ENCODE measurements at places on chromosomes 1 and 21.
A peak's percentile ranks its signal among the peaks of the same experiment; 100 is the strongest.

DNA sequence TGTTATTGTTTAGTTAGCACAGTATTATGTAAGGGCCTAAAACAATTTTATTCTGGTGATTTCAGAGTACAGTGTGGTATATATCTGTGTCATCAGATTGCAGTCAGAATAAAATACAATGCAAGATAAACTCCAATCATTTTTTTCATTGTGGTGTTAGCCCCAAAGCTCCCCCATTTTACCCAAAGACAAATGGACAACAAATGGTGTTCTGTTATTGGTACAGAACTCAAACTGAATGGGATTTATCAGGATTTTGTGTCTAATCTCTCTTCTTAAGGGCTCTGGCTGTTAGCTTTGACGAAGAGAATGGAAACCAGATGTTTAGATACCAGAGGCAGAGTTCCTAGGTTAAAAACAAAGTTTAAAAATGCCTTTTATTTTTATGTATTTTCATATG lies 163.1 kb upstream of the USP25 start:
- no peak for DNase-seq

GRCh38 chr1:52056163-52056936 lies at the start of gene BTF3L4:
TSS of gene BTF3L4 (plus strand) at chr1:52056295. CDS start at chr1:52059848, 3,553 bp downstream.
- DNase-seq, result peak; percentile 97

- DNase-seq, result peak; percentile 8
Observed at GRCh38 chr1:247576514-247576913, 11.6 kb upstream of the OR2G2 start.

DNA sequence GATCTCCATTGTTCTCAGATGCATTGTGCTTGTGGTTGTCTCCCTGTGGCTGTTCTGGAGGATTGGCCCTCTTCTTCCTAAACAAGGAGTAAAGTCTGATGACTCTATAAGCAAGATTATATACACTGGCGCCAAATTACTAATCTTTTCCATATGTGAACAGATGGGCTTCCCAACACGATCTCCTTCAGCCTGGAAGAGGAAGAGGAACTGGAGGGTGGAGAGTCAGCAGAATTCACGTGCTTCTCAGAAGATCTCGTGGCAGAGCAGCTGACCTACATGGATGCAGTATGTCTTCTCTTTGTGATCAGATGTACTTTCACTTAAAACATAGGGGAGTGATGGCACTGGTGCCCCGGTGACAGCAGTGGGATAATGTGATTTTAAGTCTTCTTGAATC lies 78.7 kb downstream of the RGL1 start:
- DNase-seq, result no peak

DNA sequence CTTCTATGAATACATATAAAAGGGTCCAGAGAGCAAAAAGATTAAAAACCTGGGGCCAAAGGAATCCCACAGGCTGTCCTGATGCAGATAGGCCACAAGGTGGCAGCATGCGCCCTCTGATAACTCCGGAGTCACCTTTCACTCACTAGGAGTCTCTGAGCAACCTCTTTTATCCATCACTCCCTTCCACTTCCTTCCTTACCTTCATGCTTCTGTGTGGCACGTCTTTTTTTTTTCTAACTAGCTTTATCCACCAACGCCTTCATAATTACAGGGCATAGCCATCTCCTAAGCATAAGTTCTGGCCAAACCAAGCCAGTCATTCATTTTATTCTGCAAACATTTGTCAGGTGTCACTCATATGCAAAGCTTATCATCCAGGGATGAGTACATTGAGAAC lies 3.9 kb upstream of the PGLYRP4 start:
- DNase-seq, result peak; percentile 62

DNA sequence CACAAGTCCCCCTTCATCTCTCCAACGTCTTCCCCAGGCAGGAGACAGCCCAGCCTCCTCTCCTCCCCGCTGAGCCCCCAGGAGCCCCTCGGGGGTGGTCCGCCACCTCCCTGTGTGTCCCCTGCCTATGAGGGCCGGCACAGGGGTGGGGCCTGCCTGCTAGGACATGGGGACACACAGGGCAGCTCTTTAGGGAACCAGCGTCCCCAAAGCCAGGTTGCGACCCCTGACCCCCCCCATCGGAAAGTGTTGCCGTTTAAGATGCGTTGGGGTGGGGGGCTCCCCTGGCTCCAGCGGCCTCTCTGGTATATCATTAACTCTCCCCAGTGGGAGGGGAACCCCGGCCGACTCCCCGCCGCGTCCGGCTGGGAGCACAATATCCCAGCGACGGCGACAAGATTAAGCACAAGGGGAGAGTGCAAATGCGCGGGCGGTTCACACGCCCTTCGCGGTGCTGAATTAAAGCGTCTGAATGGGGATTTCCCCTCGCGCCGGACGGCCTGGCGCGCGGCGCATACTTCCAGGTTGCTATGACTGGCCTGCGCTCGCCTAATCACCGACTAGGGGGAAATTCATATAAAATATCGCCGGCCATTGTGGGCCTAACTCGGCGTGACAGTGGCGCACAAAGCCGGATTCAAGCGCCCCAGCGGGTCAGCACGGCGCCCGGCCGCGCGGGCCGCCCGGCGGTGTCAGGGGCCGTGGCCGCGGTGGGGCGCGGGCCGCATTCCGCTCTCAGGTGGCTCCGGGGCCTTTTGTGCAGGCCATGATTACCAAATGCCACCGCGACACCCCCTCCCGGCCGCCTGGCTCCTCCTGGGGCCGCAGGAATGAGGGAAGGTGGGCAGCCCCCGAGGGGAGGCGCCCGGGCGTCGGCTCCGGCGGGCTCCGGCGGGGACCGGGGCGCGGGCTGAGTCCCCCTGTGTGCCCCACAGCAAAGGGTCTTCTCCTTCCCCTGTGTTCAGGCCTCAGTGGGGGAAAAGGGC lies 30.9 kb downstream of the WNT3A start:
- peak; percentile 11 for DNase-seq

DNA sequence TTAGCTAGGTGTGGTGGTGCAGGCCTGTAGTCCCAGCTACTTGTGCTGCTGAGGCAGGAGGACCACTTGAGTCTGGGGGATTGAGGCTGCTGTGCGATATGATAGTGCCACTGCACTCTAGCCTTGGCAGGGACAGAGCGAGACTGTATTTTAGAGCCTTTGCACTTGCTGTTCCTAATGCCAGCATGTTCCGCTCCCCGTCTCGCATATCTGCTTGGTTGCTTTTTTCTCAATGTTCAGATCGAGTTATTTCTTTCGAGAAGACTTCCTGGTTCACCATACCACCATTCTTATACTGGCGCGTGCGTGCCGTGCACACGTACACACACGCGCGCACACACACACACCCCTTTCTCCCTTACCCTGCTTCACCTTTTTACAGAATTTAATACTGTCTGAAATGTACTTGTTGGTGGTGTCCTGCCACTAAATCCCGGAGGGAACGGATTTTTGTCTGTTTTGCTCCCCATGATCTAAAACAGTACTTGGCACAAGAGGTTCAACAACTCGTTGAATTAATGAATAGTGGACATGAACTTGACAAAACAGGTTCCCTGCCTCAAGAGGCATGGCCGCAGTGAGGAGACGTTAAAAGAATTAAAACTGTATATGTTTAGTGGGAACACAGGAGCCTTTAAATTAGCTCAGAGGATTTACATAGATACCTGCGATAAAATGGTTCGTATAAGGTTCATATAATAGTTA lies 1.1 kb upstream of the RPRD2 start:
- peak; percentile 68 for DNase-seq

GRCh38 chr1:85862456-85862855 lies 154.2 kb upstream of the ZNHIT6 start:
- no peak for DNase-seq

- no peak for DNase-seq
Observed at GRCh38 chr1:209736490-209737117, 19.2 kb upstream of the TRAF3IP3 start.

DNA sequence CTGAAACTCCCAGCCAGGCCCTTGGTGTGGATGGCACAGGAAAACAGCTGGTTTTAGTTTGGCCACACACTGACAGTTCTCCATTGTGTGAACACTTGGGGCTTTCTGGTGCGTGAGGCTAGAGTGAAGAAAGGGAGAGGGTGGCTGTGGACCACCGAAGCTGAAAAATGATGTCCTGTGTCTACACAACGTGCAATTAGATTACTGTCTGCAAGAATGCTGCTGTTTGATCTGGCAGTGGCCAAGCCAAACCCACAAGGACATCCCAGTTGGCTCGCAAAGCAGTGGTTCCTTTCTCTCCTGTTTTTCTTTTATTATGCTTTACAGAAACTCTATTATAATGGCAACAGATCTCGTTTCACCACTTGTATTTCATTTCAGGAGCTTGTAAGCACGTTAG lies 58.9 kb downstream of the ERG start:
- no peak for DNase-seq

GRCh38 chr1:214897581-214897980 lies 185.0 kb upstream of the KCNK2 start:
- DNase-seq, result no peak

DNA sequence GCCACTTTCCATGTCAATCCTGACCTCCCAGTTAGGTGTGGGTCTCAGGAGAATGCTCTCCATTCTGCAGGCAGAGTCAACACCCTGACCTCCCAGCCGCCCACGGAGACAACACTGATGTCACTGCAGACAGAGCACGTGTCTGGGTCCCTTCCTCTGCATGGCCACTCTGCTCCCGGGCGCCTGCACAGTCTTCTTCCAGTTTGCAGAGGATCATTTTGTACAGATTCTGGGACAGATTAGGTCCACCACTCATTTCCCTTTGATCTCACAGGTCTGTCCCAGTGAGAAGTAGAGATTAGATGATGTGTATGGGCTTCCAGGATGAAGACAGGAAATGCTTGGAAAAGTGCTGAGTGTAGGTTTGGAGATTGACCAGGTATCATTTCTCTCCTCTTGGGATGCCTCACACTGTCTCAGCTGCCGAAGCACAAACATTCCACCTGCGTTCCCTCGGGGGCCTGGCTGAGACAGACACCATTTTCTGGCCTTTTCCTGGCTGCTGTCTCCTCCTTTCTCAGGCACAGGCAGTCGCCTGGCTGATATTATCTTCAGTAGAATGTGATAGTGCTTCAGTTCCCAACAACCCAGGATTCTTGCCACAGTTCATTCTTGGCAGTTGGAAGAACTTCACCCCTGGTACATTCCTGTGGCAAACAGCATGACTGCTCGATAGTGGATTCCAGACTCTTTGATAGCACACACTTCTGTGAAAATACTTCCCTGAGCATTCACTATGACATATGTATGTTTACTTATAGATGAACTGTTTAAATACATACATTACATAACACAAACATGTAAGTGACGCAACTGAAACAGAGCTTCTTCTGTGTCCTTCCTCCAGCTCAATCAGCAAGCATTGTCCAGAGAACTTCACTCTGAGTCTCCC lies 7.9 kb downstream of the MYBPHL start:
- DNase-seq, result no peak

- DNase-seq, result no peak
Observed at GRCh38 chr1:222749927-222750326, 12.9 kb downstream of the FAM177B start.

GRCh38 chr21:32020564-32020963 lies 147.7 kb downstream of the HUNK start:
- DNase-seq, result no peak

DNA sequence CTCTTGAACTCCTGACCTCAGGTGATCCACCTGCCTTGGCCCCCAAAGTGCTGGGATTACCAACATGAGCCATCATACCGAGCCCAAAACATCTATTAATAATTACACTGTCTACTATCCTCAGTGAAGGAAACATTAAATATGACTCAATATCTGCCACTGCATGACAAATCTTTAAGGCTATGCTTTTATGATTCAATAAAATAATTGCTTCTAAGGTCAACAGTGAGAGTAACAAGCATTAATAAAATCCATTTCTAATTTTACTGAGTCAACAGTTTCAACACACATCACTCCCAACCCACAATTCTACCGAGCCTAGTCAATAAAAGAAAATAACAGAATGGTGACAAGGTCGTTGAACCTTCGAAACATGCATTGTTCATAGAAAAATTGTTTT lies 125.5 kb upstream of the CHRM3 start:
- no peak for DNase-seq

- DNase-seq, result no peak
Observed at GRCh38 chr1:39117899-39118450, 86.5 kb upstream of the MACF1 start.

DNA sequence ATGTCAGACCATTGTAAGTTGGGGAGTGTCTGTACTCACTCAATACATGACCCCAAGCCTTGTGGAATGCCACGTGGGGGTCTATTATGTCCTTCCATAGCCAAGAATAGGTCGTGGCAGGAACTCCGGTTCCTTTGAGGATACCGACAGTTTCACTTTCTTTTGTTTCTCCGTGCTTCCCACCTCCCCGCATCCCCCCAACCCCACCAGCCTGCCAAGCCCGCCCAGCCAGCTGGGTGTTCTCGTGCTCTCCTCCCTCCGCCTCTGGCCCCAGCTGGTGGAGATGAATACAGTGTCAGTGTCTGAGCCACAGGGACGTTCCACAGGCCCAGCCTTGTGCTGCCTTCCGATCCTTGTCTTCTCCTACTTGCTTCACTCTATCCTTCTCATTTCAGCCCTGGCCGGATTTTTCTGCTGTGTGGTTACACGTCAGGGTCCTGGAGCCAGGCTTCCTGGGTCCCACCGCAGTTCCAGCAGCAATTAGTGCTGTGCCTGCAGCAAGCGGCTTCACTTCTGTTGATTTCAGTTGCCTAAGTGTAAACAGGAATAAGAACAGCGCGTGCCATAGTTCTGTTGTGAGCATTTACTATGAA lies 4.1 kb upstream of the AGTRAP start:
- DNase-seq, result peak; percentile 64

- no peak for DNase-seq
Observed at GRCh38 chr1:29052941-29053340, 70.8 kb downstream of the TMEM200B start.
